ENCODE measurements at places on chromosomes 7 and 10. TPM values are rescaled to one million over a fixed set of nuclear protein-coding genes. Genes with fewer than 3 reads are reported as not detected.

GRCh38 chr10:6612371-6612770 is 32.3 kb upstream of the PRKCQ start:
- DNase-seq: no peak

DNA sequence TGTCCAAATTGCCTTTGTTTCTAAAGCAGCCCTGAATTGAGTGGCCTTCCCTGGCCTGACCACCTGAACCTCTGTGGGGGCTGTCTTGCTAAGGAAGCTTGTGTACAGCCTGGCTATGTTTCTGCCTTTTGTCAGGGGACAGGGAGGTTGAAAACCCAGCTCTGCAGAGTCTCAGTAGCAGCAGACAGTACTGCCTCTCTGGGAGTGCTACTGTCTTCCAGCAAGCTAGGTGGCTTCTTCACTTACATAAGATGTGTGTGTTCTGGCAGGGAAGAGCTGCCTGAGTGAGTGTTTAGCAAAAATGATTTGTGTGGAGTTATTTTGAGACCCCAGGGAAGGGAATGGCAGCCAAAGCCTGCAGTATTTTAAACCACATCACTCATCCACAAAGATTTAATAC is 57.4 kb downstream of the LRRC4 start:
- DNase-seq: no peak

DNA sequence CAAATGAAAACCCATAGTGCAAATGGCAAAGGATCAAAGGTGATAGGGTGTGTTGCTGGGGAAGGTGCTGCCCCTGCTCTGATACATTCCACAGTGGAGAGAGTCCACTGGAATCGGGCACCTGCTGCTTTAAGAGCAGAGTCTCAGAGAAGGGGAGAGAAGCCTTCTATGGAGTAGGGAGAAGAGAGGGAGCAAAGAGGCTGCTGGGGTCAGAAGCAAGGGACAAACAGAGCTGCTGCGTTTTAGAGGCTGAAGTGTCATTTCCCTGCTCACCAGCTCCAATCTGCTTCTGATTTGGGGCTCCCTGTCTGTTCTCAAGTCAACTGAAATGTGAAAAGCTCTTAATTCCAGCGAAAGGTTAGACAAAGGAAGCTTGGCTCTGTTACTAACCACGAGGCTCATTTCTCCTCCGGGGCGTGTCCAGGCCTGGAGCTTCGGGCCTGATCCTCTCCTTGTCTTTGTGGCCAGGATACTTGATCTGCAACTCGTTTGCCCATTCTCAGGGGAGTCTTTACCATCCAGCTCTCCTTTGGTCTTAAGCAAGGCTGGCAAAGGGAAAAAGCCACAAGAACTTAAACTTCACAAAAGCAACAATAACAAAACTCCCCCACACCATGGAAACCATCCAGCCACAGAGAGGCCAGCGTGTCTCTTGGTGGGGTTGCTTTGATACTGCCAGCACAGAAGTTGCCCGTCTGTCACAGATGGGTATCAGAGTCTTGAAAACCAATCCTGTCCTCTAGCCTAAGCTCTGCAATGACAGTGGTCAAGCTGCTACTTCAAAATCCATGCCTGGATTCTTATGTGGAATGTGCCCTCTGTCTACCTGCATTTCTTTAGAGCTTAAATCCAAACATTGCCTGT is 692.6 kb downstream of the SUGCT start:
- peak; percentile 18 for DNase-seq

- no peak for DNase-seq
Observed at GRCh38 chr7:157358753-157359096, 21.9 kb downstream of the DNAJB6 start.

GRCh38 chr10:79413196-79413595 is 32.2 kb downstream of the ZCCHC24 start:
- no peak for DNase-seq

DNA sequence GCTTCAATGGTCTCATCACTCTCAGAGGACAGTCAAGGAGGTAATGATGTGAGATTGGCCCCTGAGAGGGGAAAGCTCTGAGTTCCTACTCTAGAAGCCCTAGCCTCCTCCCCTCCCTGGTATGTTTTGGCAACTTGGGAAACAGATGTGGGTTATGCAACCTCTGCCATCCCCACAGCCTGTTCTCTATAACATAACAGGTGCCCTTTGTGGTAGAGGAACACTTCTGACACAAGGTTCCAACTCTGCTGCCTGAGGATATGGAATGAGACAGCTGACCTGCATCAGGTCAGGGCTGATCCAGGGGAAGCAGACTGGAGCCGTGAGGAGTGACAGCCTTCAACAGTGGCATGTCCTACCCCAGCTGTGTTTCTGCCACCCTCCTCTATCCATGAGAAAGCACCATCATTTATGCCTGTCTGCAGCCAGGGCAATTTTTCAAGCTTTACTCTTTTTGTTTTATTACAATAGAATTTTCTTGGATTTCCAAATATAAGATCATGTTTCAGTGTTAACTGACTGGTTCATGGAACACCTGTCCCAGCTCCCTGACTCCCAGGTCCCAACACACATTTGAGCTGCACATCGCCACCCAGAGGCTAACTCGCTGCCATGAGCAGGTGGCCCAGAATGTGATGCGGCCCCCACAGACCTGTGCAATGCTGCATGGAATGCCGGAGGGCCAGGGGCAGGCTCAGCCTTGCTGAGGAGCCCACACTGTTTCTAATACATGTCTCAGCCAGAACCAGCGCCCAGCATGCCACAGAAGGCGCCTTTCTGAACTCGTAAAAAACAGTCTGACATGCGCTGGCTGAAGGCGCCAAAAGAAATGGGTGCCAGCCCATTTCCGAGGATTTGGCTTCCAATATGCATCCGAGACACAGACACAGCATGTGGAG is 124.8 kb upstream of the CHST15 start:
- DNase-seq: no peak

- no peak for DNase-seq
Observed at GRCh38 chr10:75987616-75988015, 556.2 kb downstream of the LRMDA start.

DNA sequence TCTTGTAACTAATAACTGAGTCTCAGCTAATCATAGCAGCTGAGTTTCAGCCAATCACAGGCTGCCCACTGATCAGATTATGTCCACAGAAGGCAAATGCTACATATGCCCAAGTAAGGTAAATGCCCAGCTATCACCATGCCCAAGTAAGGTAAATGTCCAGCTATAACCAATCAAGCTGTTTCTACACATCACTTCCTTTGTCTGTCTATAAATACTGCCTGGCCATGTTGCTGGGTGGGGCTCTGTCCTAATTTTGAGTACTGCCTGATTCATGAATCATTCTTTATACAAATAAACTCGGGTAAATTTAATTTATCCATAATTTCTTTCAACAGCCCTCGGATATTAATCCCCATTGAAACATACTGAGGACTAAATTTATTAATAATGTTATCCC is 312.4 kb downstream of the CACNA2D1 start:
- no peak for DNase-seq

DNA sequence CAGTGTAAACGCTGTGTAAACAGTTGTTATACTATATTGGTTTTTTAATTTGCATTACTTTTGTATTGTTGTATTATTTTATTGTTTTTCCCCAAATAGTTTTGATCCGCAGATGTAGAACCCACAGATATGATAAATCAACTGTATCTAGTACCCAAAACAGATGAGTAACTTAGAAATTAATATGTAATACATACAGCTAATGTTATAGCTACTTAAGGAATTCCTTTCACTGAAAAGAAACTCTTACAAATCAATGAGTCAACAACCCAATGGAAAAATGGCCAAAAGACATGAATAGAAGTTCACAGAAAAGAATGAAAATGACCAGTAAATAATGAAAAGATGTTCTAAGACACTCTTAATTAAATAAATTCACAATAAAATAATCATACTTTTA is 32.3 kb upstream of the ARL4A start:
- no peak for DNase-seq

Gene SLIT1
- polyA plus RNA-seq: 7.4 TPM

DNA sequence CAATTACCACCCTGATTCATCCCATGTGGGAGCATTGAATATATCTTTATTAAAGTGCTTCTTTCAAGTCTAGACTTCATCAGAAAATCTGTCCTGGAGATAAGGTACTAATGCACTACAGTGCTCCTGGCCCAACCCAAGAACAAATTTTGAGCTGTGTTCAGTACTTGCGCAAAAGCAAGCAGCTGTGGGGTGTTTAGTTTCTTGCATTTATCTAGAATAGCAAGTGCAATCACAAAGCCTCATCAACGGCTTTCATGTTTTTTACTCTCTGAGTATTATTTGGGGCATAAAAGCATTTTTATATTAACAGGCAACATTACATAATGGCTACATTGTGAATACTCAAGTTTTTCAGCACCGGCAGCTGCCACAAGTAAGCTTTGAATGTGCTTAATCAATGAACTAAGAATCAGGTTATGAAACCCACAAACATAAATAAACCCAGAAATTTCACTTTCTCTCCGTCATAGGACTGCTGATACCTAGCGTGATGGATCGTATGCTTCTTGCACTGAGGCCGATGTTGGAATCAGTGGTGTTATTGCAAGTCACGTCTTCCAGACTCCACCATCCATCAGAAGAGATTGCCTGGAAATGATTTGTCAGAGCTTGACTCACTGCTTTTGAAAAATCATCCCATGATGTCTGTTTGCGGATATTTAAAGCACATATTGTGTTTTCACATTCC is 113.1 kb downstream of the CTTNBP2 start:
- no peak for DNase-seq

Gene FXYD4
- 0.52 TPM for polyA plus RNA-seq

GRCh38 chr10:24394461-24395190 is 185.7 kb downstream of the KIAA1217 start:
- DNase-seq: no peak

DNA sequence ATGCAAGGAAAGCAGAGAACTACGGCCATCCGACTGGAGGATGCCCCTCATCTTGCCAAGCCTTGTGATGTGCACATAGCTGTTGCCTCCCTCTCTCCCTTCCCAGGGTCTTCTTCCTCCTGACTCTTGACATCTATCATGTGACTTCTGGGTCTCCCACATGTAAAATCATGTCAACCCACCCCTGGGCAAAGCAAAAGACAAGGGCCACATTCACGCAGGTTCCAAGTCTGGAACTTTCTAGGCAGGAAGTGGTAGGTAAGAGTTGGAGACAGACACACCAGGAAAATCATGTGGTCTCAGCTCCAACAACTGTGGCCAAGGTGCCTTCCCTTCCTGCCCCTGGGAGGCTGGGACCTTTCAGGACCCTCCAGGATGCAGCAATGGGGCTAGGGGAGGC is 187.3 kb downstream of the CXCL12 start:
- DNase-seq: no peak

Gene PON3
- polyA plus RNA-seq: 2.0 TPM

Gene ITGA8
- polyA plus RNA-seq: 43.6 TPM

- DNase-seq: no peak
Observed at GRCh38 chr10:97574374-97575126, 2.0 kb downstream of the ANKRD2 start.

Gene TAS2R5
- polyA plus RNA-seq: 1.4 TPM

DNA sequence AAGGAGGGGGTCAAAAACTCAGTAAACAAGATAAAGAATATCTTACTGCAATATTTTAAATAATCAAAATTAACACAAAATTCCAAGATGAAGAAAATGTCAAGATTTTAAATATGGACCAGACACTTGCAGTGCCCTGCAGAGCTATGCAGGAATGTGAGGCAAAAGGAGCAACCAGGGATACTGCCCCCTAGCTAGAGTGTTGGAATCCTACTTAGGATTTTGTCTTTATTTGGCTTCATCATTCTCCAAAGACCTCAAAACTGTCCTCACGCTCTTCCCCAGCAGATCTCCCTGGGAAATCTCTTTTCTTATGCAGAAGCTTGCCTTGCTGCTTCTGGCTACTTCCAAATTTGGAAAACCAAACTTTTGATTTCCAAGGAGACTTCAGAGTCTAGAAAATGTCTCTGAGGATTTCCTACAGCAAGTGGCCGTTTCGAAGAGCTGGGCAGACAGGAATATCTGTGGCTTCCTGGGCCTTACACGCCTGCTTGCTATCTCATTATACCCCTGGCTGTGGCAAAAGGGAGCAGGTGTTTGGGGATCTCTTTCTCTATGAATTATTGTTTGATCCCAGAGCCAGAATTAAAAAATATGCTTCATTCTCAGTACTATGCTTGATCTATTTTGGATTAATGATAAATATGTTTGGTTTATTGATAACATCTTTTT is 232.2 kb upstream of the BMPER start:
- DNase-seq: no peak

DNA sequence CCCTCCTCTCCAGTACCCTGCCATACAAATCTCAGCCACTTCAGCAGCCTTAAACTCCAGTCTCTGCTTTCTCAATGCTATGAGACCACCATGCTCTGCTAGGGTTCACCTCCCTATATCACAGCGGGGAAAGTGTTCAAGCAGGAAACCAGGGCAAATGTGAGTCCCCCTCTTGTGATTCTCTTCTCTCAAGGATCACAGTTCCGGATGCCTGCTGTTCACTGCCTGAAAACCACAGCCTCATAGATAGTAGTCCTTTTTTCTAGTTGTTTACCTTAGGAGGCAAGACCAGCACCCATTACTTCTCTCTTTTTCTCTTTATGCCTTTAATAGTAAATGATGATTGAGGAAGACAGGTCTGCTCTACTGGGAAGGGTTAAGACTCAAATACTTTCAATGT is 100.8 kb downstream of the SGMS1 start:
- no peak for DNase-seq

Gene MOGAT3
- polyA plus RNA-seq: 0.92 TPM

Gene TBC1D12
- polyA plus RNA-seq: 18.8 TPM

GRCh38 chr7:67777119-67777518 is 780.5 kb downstream of the TYW1 start:
- DNase-seq: no peak

DNA sequence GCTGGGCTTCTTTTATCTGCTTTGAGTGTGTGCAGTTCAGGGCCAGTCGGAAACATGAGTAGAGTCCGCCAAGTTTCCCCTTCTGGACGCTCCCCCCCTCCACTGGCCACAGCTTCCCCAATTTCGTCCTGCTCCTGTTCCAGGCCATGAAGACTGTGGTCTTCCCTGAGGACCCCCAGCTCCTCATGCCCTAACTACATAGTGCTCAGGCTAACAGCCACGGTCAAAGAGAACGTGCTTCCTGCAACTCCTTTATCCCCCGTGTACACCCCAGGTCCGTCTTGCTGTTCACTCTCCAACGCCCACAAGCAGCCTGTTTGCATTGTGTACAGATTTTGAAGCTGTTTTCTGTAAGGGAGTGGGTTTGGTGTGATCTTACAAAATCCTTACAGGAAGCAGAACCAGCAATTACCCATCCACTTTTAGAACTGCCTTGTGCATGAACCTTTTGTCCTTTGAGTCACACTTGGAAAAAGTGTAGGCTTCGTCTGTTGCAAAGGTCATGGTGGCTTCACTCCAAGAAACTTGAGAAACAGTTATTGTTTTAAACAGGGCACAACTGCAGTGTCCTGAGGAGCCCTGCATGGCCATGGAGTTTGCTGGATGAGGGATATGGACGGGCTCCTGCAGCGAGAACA is 77.0 kb upstream of the FAM20C start:
- DNase-seq: no peak

DNA sequence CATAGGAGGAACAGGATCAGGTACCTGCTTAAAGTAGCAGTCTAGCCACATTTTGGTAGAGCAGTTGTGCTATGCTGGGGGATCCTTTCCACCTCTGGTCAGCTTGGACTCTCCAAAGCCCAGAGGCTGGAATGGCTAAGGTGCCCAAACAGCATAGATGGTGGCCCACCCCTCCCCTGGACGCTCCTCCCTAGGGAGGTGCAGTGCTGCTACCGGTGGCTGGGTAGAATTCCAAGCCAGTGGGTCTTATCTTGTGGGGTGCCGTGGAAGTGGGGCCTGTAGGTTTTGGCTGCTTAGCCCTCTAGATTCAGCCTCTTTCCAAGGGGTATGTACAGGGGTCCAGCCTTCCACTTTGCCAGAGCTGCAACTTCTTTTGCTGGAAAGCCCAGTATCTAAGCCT is 44.0 kb downstream of the RUNDC3B start:
- DNase-seq: no peak
